ENCODE measurements at places on chromosomes 7 and 10.

DNA sequence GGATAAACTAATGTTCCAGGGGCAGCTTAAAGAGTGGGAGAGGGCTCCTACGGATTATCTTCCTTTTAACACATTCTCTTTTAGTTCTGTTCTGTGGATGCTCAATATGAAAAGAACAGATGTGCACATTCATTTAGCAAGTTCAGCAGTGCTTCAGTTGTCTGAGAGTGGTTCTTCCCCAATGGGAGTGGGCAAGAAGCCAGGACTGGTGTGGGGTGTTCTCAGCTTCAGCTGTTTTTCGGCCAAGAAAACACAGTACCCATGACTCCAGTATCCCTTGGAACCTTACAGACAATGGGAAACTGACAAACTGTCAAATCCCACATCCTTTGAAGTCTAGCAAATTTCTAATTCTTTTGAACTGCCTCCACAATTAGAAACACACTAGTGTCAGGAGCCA, 71.5 kb upstream of the LRRC17 start:
- DNase-seq = no peak

GRCh38 chr10:18532881-18533535, 118.4 kb downstream of the NSUN6 start:
- no peak for DNase-seq

- DNase-seq = no peak
Observed at GRCh38 chr7:76217942-76218566, 16.4 kb downstream of the SRRM3 start.

GRCh38 chr7:39168403-39169098, 190.8 kb downstream of the POU6F2 start:
- no peak for DNase-seq

DNA sequence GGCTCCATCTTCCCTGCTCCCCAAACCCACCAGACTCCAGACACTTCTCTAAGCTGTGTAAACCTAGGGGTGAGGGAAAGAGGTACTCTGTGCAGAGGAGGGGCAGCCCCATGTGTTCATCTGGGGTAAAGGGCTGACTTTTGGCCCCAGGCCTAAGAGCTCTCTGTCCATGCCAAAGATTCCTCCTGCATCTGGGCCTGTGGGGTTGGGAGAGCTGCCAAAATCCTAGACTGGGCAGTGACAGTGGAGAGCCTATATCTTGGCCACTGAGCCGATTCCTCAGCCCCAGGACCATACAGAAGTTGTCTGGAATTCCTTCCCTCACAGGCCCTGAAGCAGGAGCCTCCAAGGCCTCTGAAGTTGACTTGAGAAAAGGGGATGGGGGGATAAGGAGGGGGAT, 25.3 kb upstream of the LEP start:
- no peak for DNase-seq

DNA sequence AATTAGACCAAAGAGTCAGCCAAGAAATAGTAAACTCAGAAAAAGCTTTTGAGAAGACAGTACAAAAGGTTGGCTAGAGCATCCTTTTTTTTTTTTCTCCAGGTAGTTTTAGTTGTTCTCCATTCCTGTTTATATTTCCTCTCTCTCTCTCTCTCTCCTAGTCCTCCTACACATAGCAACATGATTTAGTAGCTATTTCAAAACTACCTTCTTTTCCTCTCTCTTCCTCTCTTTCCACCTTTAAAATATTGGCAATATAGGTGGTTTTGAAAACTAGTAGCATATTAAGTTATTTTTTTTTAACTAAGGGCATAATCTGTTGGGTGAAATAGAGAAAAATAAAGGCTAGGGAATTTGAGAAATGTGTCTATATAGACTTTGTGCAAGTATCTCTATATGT, 5.0 kb downstream of the SKIDA1 start:
- DNase-seq = no peak

- DNase-seq = peak; percentile 53
Observed at GRCh38 chr7:22001345-22002004, 55.8 kb upstream of the CDCA7L start.

- DNase-seq = no peak
Observed at GRCh38 chr7:1520539-1521234, 9.8 kb upstream of the MAFK start.

DNA sequence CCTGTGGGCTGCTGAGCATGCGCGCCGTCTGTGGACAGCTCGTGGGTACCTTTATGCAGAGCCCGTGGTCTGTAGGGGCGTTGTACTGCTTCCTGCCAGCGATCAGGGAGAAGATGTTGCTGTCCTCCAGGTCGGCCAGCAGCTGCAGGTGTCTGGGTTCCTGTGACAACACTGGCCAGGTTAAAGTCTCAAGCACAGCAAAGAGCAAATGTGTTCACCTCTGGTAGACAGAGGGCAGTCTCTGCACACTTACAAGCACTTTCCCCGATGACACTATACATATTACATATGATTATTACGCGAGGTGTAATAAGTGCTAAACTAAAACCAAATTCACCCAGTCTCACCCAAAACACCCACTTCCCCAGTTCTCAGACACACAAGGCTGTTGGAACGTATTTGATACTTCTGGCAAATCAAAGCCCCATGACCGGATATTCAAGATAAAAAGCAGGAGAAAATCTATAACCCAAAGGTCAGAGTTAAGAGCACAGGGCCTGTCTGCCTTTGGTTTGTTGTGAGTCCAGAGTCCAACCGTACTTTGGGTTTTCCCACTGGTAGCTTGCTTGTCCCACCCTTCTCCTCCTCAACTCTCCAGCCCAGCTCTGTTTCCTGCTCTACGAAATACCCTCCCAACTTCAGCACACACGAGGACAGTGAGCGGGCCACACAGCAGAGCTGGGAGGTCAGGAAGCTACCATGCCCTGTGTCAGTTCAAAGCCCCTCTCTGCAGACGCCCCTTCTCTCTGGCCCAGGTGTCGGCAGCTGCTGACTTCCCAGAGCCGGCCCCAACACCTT, 49.7 kb upstream of the DDC start:
- DNase-seq = no peak

DNA sequence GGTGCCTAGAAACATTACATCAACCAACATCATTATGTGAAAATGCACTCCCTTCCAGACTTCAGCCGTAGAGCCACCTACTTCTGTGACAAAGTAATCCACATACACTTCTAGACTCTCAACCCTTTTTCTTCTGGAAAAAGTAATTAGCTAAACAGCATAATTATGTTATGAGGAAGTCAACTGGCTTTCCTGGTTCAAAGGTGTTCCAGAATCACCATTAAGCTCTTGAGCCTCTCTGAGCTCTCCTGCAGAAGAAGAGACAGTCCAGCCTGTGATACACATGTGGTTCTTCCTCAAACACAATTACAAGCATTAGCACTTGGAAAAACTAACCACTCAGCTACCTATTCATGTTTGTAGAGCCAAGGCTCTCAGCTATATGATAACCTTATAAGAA, 52.5 kb downstream of the TNS3 start:
- no peak for DNase-seq

GRCh38 chr7:128188396-128189230, 52.5 kb upstream of the LEP start:
- no peak for DNase-seq

- DNase-seq = no peak
Observed at GRCh38 chr7:25216837-25217236, 11.4 kb downstream of the NPVF start.

- DNase-seq = no peak
Observed at GRCh38 chr7:94883616-94884015, 23.8 kb upstream of the PPP1R9A start.

DNA sequence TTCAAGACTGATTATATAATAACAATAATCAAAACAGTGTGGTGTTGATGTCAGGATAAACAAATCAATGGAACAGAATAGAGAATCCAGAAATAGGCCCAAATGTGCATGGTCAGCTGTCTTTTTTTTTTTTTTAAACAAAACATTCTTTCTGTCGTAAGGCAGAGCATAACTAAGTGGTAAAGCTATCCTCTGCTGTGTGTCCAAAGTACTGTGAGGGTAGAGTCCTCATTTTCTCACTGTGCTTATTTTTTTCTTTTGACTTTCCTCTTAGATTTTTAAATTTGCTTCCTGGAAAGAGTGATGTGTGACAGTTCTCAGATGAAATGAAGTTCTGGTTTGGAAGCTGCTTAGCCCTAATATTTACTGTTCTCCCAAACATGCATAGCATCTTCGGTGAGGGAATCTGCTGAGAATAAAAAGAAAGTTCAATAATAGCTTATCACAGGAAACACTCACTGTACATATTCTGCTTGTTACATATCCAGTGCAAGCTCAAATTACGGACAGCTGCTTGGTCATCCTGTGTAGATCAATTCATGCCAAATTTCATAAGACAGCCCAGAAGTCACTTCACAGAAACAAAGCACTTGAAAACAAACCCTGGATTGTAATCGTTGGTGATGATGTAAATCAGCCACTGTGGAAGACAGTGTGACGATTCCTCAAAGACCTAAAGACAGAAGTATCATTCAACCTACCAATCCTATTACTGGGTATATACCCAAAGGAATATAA, 423.9 kb downstream of the NEBL start:
- no peak for DNase-seq

GRCh38 chr10:79348640-79348988, 1.3 kb downstream of the PPIF start:
- no peak for DNase-seq

- no peak for DNase-seq
Observed at GRCh38 chr7:34190299-34190698, 285.0 kb downstream of the BMPER start.

Measured in AG04449 (cell line).